ENCODE measurements at places on chromosomes 1 and 21. TPM values are rescaled to one million over a fixed set of nuclear protein-coding genes. Genes with fewer than 3 reads are reported as not detected.
A peak's percentile ranks its signal among the peaks of the same experiment; 100 is the strongest.

SPRR1A gene
- not detected for total RNA-seq

ZNF670 gene
- 6.7 TPM for total RNA-seq

SAMD11 gene
- 12.0 TPM for total RNA-seq

ITLN2 gene
- 0.20 TPM for total RNA-seq

RAB7B gene
- total RNA-seq: 6.1 TPM

GNAT2 gene
- total RNA-seq: not detected

FMN2 gene
- 78.7 TPM for total RNA-seq

FAM131C gene
- 2.8 TPM for total RNA-seq

LCE1B gene
- not detected for total RNA-seq

B3GALT5 gene
- 3.1 TPM for total RNA-seq

FMO5 gene
- total RNA-seq: 3.1 TPM

TMEM269 gene
- total RNA-seq: 0.30 TPM

DNA sequence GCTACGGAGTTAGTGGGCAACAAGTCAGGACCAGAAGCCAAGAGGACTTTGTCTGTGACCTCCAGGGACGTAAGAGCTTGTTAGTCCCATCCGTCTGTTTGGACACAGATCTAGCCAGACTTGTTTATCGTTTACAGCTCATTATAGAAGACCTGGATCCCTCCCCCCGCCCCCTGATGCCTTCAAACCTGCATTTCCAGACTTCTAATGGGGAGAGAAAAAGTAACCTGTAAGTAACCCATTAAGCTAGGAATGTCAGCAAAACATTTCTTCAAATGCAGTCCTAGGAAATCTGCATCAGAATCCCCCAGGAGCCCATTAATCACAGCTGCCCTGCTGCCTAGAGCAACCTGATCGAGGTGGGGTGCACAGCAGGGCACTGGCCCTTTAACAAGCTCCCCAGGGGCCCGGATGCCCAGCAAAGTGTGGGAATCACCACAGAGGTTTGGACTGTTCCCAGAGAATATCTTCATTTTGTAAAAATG, 1.4 kb upstream of the MAD2L2 start:
- peaks cover 20% of the 10 kb centered on the region for H3K4me1 ChIP-seq
- H3K36me3 ChIP-seq: peaks cover 5% of the 10 kb centered on the region
- no peak for DNase-seq
- no peak overlapping the region for H3K4me3 ChIP-seq

GRCh38 chr21:14523234-14523633, 22.9 kb downstream of the SAMSN1 start:
- H3K27me3 ChIP-seq: no peaks in the 10 kb centered on the region
- H3K36me3 ChIP-seq: no peaks in the 10 kb centered on the region
- peak; percentile 26 for DNase-seq
- no peak overlapping the region for H3K27ac ChIP-seq

DNA sequence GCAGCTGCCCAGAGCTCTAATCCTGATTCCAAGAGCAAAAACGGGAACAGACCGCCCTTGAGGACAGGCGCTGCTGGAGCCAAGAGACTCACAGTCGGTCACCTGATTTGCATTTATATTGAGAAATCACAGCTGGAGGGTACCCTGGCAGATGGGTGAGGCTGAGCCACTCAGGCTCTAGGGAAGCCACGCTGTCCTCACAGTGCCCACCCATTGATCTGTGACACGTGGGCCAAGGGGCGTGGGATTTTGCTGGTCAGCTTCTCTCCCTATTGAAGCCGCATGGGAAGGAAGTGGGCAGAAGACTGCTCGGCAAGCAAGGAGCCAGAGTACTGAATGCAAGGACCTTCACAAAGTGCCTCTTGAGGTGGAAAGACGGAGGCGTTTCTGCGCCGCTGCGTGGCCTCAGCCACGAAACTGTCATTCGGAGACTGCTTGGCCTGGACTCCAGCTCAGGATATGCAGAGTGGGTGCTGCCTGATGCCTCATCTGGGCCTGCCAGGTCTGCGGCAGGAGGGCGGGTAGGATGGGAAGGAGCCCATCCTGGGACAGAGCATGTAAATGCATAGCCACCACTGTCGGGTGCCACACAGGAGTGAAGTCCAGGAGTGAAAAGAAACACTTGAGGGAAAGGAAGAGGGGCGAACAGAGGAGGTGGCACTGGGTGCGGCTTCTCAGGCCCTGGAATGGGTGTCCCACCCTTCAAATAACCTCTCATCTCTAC, 139.8 kb downstream of the PGBD5 start:
- H3K4me1 ChIP-seq: no peaks in the 10 kb centered on the region
- no peaks in the 10 kb centered on the region for H3K27me3 ChIP-seq
- no peak overlapping the region for H3K4me3 ChIP-seq
- DNase-seq: no peak
- peaks cover 17% of the 10 kb centered on the region for H3K36me3 ChIP-seq
- no peak overlapping the region for H3K27ac ChIP-seq

- H3K27ac ChIP-seq: no peak overlapping the region
- H3K36me3 ChIP-seq: no peaks in the 10 kb centered on the region
- no peak overlapping the region for H3K4me3 ChIP-seq
- no peak for DNase-seq
- no peaks in the 10 kb centered on the region for H3K4me1 ChIP-seq
These were observed 3.5 kb upstream of the PADI1 start for GRCh38 chr1:17201201-17202021.

- H3K36me3 ChIP-seq: peaks cover 14% of the 10 kb centered on the region
- no peak for DNase-seq
- H3K4me3 ChIP-seq: no peak overlapping the region
- no peak overlapping the region for H3K27ac ChIP-seq
- peaks cover 20% of the 10 kb centered on the region for H3K4me1 ChIP-seq
- H3K27me3 ChIP-seq: no peaks in the 10 kb centered on the region
These were observed 11.8 kb downstream of the UBIAD1 start for GRCh38 chr1:11284784-11285183.

GRCh38 chr1:98706173-98706843, 44.8 kb downstream of the SNX7 start:
- no peaks in the 10 kb centered on the region for H3K36me3 ChIP-seq
- H3K27ac ChIP-seq: no peak overlapping the region
- no peaks in the 10 kb centered on the region for H3K4me1 ChIP-seq
- no peak overlapping the region for H3K4me3 ChIP-seq
- no peak for DNase-seq
- H3K27me3 ChIP-seq: no peaks in the 10 kb centered on the region

DNA sequence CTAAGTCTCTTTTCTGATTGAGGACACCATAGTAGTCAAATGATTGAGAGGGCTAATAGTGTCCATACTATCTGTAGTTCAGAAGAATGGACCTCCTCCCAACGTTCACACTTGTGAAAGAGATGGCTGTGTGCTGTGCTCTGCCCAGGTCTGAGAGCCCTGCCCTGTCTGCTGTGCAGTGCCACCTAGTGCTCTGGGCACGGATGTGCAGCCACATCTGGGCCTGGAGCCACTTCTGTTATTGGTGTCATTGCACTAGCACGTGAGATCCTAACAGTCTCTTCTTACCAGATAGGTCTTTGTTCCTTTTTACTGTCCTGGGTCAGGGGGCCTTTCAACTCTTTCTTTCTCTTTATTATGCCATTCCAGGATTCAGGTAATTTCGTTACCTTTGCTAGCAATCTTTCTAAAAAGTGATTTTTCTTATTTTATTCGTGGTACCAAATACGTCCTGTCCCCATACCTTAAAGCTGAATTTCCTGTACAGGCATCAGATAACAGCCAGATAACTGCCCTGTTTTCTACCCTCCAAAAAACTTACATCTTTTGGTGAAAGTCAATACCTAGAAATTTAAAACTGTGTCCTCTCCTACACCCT, 21.7 kb downstream of the INTS3 start:
- H3K36me3 ChIP-seq: peaks cover 64% of the 10 kb centered on the region
- DNase-seq: peak; percentile 23
- no peak overlapping the region for H3K4me3 ChIP-seq
- H3K27ac ChIP-seq: no peak overlapping the region
- H3K27me3 ChIP-seq: no peaks in the 10 kb centered on the region
- H3K4me1 ChIP-seq: no peaks in the 10 kb centered on the region

DNA sequence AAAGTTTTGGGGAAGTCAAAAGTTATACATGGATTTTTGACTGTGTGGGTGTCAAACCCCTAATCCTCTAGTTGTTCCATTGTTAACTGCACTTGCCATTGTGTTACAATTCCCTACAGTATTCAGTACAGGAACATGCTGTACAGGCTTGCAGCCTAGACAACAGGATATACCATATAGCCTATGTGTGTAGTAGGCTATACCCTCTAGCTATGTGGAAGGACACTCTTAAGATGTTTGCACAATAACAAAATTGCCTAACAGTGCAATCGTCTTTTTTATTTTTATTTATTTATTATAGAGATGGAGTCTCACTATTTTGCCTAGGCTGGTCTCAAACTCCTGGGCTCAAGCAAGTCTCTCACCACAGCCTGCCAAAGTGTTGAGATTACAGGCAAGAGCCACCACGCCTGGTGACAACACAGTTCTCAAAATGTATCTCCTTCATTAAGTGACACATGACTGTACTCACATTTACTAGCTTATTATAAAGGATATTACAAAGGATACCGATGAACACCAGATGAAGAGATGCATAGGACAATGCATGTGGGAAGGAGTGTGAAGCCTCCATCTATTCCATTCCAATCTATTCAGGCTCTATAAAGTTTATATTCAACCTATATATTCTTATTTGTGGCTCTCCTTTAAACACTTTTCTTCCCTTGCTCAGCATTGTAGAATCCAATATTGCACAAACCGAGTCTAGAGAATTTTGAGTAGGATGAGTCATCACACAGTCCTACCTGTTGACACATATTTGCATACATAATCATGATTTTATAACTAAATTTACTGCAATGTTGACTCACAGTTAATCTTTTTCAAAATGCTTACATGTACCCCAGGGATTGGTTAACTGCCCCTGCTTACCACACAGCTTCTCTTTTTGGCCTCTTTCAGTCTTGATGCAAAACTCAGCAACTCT, 28.4 kb upstream of the CEP350 start:
- H3K27me3 ChIP-seq: no peaks in the 10 kb centered on the region
- DNase-seq: no peak
- H3K27ac ChIP-seq: no peak overlapping the region
- no peaks in the 10 kb centered on the region for H3K4me1 ChIP-seq
- no peak overlapping the region for H3K4me3 ChIP-seq

GRCh38 chr1:8476006-8476405, 158.1 kb downstream of the SLC45A1 start:
- H3K4me3 ChIP-seq: no peak overlapping the region
- H3K4me1 ChIP-seq: peaks cover 7% of the 10 kb centered on the region
- no peak for DNase-seq
- no peaks in the 10 kb centered on the region for H3K36me3 ChIP-seq

GRCh38 chr1:34800214-34800613, 7.4 kb downstream of the GJA4 start:
- no peak for DNase-seq
- no peak overlapping the region for H3K27ac ChIP-seq
- no peak overlapping the region for H3K4me3 ChIP-seq
- no peaks in the 10 kb centered on the region for H3K36me3 ChIP-seq
- no peaks in the 10 kb centered on the region for H3K27me3 ChIP-seq

DNA sequence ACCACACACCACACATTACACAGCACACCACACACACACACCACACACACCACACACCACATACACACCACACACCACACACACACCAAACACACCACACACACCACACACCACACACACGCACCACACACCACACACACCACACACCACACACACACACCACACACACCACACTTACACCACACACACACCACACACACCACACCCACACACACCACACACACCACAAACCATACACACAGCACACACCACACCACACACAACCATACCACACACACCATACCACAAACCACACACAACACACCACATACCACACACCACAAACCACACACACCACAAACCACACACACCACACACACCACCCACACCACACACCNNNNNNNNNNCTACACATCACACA, 40.9 kb upstream of the SIK1 start:
- no peaks in the 10 kb centered on the region for H3K36me3 ChIP-seq
- DNase-seq: no peak

- H3K27ac ChIP-seq: no peak overlapping the region
- H3K36me3 ChIP-seq: peaks cover 24% of the 10 kb centered on the region
- H3K4me1 ChIP-seq: peaks cover 29% of the 10 kb centered on the region
- H3K27me3 ChIP-seq: no peaks in the 10 kb centered on the region
These were observed 58.9 kb downstream of the COL18A1 start for GRCh38 chr21:45463871-45464270.

- H3K27ac ChIP-seq: peak overlapping the region; percentile 72
- peaks cover 50% of the 10 kb centered on the region for H3K4me1 ChIP-seq
- H3K27me3 ChIP-seq: no peaks in the 10 kb centered on the region
- no peaks in the 10 kb centered on the region for H3K36me3 ChIP-seq
These were observed 83.8 kb downstream of the CAPZB start for GRCh38 chr1:19401535-19401889.

- H3K36me3 ChIP-seq: no peaks in the 10 kb centered on the region
- no peaks in the 10 kb centered on the region for H3K27me3 ChIP-seq
- peaks cover 13% of the 10 kb centered on the region for H3K4me1 ChIP-seq
- H3K4me3 ChIP-seq: no peak overlapping the region
- no peak overlapping the region for H3K27ac ChIP-seq
These were observed 20.0 kb upstream of the PADI1 start for GRCh38 chr1:17184822-17185484.

- H3K27me3 ChIP-seq: no peaks in the 10 kb centered on the region
- no peak for DNase-seq
- H3K4me1 ChIP-seq: peaks cover 6% of the 10 kb centered on the region
- no peak overlapping the region for H3K27ac ChIP-seq
These were observed 7.6 kb upstream of the CNN3 start for GRCh38 chr1:94934551-94934950.

- no peak overlapping the region for H3K4me3 ChIP-seq
- no peaks in the 10 kb centered on the region for H3K27me3 ChIP-seq
- no peaks in the 10 kb centered on the region for H3K36me3 ChIP-seq
- H3K4me1 ChIP-seq: no peaks in the 10 kb centered on the region
These were observed 100.0 kb upstream of the NRIP1 start for GRCh38 chr21:15164678-15165303.

GRCh38 chr1:229410692-229411433, 23.0 kb downstream of the ACTA1 start:
- H3K27me3 ChIP-seq: peaks cover 35% of the 10 kb centered on the region
- no peaks in the 10 kb centered on the region for H3K36me3 ChIP-seq
- no peak overlapping the region for H3K4me3 ChIP-seq
- DNase-seq: peak; percentile 51
- peaks cover 51% of the 10 kb centered on the region for H3K4me1 ChIP-seq

DNA sequence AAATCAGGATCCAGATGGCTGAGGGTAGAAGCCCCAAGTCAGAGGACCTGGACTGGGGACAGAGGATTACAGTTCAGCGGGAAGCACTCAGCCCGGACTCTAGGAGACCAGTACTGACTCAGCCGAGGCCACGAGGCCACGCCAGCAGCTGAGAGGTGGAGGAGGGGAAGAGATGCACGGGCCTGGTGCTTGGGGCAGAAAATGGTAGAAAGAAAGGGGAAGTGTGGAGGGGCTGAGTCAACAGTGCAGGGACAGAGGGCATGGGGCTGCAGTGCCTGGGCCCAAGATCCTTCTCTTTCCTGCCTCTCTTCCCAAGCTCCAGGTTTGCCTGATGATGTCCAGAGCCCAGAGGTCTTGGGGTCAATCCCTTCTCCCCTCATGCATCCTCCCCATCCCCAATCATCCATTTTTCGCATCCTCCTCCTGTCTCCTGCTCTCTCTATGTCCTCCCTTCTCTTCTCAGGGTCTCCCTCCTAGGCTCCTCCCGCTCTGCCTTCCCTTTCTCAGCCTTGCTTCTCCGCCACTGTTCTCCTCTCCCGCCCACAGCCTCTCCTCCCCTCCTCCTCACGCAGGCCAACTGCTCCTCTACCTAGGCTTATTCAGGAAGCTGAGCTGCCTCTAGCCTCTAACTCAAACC, 7.7 kb downstream of the ARHGEF2 start:
- H3K27me3 ChIP-seq: no peaks in the 10 kb centered on the region
- no peak for DNase-seq
- peak overlapping the region; percentile 63 for H3K27ac ChIP-seq
- peaks cover 44% of the 10 kb centered on the region for H3K36me3 ChIP-seq
- peaks cover 93% of the 10 kb centered on the region for H3K4me1 ChIP-seq
- no peak overlapping the region for H3K4me3 ChIP-seq

GRCh38 chr1:83931658-83932253, 67.2 kb downstream of the TTLL7 start:
- H3K27ac ChIP-seq: no peak overlapping the region
- no peaks in the 10 kb centered on the region for H3K4me1 ChIP-seq
- peak; percentile 26 for DNase-seq

All from spinal cord (tissue), 10 donors.